ENCODE measurements at places on chromosomes 2 and 18.

- DNase-seq = no peak
These were observed 38.7 kb downstream of the PROC start for GRCh38 chr2:127456960-127457359.

DNA sequence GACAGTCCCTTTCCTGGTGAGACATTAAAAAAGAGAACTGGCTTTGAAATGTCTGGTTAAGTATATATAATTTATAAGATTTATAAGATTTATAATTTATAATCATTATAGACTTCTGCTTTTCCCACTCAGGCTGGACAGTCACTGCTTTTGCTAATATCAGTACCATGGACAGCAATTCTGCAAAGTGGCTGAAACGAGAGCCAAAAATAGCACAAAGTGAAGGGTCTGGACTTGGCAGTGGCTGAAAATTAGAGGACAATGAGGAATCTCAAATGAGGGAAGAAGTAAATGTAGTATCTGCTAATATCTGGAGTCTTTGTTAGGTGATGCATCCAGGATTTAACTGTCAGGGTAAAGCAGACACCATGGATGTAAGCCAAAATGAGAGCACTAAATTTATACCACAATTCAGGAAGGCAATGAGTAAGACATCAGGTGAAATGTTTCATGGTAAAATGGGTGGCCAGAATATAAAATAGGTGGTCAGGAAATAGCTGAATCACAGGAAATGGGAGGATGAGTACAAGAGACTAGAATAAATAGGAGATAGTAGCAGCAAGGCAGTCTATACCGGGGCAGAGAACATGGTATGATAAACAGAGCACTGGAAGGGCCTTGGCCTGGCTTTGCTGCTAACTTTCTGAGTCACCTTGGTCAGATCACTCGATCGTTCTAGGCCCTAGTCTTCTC lies 39.6 kb upstream of the BOD1L2 start:
- DNase-seq = peak; percentile 66

- DNase-seq = no peak
These were observed 5.4 kb downstream of the ACTR3 start for GRCh38 chr2:113895301-113895700.

- no peak for DNase-seq
These were observed 45.6 kb downstream of the MTCL1 start for GRCh38 chr18:8750954-8751415.

DNA sequence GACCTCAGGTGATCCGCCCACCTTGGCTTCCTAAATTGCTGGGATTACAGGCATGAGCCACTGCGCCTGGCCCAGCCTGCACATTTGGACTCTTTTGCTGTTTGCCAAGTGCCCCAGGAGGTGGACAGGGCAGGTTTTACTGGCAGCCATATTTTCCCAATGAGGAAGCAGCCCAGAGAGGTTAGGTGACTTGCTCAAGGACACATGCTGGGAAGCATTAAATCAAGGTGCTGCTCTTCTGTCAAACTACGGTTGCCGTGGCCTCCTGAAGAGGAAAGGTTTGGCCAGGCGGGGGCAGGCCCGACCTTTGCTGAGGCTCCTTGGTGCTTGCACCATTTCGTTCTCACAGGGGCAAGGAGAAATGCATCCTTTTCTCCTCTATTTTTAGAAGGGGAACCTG lies 44.0 kb downstream of the DNMT3A start:
- no peak for DNase-seq

GRCh38 chr2:86082756-86083155 lies 22.9 kb downstream of the POLR1A start:
- DNase-seq = no peak

DNA sequence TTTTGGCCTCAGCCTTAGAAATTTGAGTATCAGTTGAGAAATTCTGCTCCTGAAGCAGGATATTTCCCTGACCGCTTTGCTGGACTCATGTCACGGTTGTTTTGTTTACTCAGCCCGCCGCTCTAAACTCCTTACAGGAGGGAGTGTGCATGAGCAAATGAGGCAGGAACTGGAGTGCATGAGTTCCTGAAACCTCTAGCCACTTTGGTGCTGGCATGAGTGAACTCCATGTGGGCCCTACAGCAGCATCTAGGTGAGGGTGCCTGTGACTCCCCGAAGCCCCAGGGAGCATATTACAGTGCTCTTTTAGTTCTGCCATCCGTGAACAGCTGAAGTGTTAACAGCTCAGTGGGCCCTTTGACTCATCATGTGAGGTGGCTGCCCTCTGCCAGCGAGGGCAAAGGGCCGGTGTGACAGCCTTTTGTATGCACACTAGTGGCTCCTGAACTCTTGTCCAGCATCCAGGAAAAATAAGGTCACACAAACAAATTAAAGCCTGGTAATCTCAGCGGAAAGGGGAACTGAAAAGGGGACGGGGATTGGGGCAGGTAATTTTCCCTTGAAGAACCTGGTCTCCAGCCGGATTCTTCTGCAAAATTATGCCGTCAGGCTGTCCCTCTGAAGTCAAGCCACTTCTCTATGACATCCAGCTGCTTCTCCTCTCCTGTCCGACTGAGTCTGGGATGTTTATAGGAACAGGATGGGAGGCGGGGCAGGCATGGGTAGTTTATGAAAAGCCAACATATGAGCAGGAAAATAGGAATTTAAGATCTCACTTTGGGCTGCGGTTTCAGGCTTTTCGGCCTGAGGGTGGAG lies 1668.7 kb downstream of the SUCLG1 start:
- no peak for DNase-seq

DNA sequence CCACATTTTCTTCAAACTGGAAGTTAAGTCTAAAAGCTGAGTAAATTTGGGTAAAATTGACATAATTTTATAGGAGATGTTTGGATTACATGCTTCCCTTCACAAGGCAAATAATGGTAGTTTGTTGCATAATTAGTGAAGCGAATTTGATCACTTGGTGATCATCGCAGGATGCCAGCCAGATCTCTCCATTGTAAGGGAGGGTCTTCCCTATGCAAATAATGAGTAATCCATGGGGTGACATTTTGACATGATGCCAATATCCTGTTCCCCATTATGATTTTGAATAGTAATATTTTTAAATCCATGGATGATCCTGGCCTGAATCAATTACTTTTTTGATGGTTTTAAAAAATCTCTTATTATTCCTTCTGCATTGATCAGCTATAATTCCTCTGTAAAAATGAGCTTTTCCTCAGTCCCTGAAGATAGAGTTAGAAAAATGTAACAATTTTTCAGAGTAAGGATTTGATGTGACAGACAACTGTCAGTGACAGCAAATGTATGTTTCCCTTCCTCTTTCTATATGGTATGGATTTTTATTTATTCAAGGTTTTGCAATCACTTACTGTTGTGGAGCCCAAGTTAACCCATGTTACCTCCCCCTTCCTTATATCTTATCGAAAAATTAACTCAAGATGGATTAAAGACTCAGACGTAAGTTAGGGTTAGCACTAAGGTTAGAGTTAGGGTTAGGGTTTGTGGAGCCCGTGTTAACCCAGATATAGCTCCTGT lies 21.4 kb downstream of the CCL20 start:
- DNase-seq = no peak

- peak; percentile 78 for DNase-seq
These were observed 131.5 kb downstream of the ATP9B start for GRCh38 chr18:79200546-79201268.

GRCh38 chr2:158723921-158724802 lies 71.0 kb upstream of the DAPL1 start:
- DNase-seq = peak; percentile 9

GRCh38 chr2:188853307-188853706 lies 120.9 kb upstream of the COL3A1 start:
- no peak for DNase-seq

- DNase-seq = no peak
These were observed 517.6 kb downstream of the TXNL1 start for GRCh38 chr18:56120782-56121181.

DNA sequence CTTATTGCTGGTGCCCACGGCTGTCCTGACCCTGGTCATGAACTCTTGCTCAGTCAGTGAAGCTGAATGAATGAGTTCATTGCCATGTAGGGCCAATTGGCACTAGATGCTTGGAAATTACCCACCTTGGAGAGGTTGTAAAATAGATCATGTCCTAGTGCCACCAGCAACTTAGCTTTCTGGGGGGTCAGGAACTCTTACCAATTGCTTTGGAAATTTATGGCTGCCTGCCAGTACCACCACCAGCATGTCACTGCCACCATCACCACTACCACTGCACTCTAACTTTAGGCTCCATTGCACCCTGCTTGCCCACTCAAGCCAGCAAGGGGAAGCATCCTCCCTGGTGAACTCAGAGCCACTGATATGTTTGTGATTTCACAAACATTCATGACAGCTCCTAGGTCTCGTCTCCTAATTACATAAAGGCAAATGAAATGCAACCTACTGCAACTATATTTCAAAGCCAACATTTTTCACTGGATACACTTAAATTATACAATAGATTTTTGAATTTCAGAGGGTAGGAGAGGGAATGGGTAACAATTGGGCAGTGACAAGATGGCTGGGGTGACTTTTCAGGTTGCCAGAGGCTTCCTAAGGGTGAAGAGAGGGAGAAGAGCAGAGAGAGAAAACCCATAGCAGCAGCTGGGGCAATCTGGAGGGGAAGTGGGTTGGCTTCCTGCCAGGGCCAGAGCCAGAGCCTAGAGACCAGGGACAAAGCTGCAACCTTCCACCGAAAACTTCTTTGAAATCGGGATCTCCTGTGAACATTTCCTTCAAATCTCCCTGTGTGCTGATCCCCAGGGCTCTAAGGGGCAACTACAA lies 3.5 kb upstream of the EMILIN1 start:
- DNase-seq = peak; percentile 90

DNA sequence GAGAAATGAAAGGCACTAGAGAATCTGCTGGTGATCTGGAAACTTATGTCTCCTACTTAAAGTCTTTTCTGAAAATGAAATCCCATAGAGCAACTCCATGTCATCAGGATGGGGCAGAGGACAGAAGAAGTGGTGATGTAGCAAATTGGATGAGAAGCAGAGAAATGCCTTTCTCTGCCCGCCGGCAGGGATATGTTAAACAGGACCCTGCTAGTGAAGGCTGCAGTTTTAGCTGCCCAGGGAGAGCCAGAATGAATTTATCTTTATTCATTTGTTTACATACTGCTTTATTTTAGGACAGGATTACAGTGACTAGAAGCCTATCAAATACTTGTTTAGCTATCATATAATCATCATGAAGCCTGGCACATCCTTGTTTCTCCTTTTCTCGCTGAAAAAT lies 247.0 kb downstream of the DOK6 start:
- no peak for DNase-seq

- peak; percentile 16 for DNase-seq
These were observed 403.3 kb downstream of the TXNL1 start for GRCh38 chr18:56235071-56235470.

- DNase-seq = no peak
These were observed 33.3 kb upstream of the SESTD1 start for GRCh38 chr2:179297927-179298326.

- DNase-seq = no peak
These were observed 80.8 kb upstream of the CERS6 start for GRCh38 chr2:168375195-168375798.

DNA sequence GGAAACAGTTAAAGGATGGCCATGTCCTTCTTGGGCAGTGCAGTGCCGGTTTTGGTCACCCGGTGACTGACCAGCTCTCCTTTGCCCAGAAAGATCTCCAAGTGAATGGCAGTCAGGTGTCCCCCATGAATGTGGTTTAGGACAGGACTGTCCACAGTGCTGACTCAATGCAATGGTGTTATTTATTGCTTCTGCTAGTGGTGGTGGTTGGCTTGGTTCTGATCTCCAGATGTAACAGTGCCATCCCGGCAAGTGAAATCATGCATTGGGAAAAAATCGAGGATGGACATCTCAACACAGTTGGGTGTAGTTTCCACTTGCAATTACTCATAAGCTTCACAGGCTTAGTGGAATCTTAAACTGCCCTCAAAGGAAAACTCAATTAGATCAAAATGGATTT lies 81.9 kb downstream of the TGOLN2 start:
- no peak for DNase-seq

GRCh38 chr2:215435280-215435869 lies 493 bp downstream of the FN1 start:
- DNase-seq = peak; percentile 23

GRCh38 chr18:21798126-21798525 lies 57.5 kb downstream of the MIB1 start:
- DNase-seq = no peak

DNA sequence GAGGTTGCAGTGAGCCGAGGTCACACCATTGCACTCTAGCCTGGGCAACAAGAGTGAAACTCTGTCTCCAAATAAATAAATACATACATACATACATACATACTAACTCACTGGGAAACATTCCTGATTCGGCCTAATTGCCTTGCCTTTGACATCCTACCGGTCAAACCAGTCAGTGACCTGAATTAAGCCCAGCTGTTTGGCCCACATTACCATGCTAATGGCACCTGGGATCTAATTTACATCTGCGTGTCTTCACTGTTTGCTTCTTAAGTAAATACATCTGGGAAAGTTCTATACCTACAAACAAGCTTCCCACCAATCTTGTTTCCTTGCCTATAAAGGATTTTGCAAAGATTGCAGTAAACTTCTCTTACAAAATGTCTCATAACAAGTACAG lies 230.2 kb upstream of the ZC3H15 start:
- no peak for DNase-seq

Measured in hematopoietic multipotent progenitor cell treated with erythropoietin and hydrocortisone succinate and interleukin-3 and kit ligand, for 4 days (in vitro differentiated cells).